Left lobe of liver (tissue), 2 donors: ENCODE measurements at places on chromosomes 1 and 21.
A peak's percentile ranks its signal among the peaks of the same experiment; 100 is the strongest.

DNA sequence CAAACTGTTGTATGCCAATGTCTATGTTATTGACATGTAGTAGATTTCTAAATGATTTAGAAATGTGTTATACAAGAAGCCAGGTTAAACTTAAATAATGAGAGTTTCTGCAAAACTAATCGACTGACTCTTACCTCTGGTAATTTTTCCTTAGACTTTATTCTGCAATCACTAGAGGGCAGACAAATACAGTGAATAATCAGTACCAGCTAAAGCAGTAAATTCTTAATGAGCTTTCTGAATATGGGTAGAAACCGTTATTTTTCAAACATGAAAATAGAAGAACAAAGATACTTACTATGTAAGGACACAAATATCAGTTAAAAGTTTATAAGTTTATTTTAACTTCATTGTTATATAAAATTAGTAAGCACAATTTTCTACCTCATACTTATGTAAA lies 97.9 kb upstream of the RGS1 start:
- DNase-seq, result no peak

GRCh38 chr1:1371364-1371745 lies 3.7 kb downstream of the AURKAIP1 start:
- no peak for DNase-seq

DNA sequence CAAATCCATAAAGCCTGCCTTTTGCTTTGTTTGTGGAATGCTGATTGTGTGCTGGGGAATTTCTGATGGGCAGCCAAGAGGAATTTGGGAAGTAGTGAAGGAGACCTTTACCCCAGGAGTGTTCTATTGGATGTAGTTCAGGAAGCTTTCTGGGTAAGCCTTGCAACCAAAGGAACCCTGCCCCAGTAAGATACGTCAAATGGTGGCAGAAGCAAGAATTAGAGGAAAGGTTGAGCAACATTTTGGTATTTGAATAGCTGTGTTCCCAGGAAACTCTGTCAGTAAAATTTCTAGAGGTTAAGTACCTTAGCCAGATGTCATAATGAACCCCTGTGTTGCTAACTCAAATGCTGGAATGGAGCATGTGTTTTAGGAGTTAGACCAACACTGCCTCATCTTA lies 6.4 kb downstream of the MGST3 start:
- DNase-seq, result peak; percentile 76

DNA sequence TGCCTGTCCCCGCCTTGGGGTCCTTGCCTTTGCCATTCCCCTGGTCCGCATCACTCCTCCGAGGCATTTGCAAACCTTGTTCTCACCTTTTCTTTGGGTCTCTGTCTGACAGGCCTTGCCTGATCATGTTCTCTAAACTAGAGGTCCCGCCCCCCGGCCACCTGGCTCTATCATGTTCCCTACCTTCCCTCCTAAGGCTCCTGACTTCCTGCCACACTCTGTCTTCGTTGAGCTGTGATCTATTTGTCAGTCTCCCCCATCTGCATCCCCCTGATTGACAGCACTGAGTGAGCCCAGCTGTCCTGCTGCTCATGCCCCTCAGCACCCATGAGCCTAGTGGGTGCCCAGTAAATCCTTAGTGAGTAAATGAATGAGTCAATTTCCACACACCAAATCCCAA lies 22.8 kb downstream of the ERG start:
- no peak for DNase-seq

- DNase-seq, result no peak
These were observed 9.4 kb downstream of the USP16 start for GRCh38 chr21:29033871-29034270.

DNA sequence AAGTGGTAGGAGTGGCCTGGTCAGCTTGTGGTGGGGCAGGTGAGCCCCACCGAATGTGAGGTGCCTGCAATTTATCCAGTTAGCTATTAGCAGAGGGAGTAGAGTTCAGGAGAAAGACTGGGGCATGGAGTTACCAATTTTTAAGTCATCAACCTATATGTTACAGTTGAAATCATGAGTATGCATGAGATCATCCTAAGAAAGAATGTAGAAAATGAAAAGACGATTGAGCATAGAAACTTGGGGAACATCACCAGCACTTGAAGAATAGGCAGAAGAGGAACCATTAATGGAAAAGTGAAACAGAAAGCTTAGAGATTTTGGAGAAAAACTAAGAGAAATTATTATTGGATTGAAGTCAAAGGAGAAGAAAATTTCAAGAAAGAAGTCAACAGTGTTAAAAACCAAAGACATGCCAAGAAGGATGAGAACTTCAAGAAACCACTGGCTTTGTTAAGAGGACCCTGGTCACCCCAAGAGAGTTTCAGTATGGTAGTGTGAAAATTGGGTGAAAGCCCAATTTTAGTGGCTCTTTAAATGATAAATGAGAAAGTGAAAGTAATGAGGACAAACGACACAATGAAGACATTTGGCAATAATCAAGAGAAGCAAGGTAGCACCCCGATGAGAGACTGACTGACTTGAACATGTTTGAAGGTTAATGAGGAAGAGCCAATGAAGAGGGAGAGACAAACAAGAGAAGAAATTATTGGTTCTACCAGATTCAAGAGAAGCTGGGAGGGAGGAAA lies 36.7 kb downstream of the DNASE2B start:
- no peak for DNase-seq

- no peak for DNase-seq
These were observed 99.0 kb upstream of the RUNX3 start for GRCh38 chr1:25028907-25029599.

- DNase-seq, result no peak
These were observed 13.1 kb upstream of the STRIP1 start for GRCh38 chr1:110021285-110021684.

DNA sequence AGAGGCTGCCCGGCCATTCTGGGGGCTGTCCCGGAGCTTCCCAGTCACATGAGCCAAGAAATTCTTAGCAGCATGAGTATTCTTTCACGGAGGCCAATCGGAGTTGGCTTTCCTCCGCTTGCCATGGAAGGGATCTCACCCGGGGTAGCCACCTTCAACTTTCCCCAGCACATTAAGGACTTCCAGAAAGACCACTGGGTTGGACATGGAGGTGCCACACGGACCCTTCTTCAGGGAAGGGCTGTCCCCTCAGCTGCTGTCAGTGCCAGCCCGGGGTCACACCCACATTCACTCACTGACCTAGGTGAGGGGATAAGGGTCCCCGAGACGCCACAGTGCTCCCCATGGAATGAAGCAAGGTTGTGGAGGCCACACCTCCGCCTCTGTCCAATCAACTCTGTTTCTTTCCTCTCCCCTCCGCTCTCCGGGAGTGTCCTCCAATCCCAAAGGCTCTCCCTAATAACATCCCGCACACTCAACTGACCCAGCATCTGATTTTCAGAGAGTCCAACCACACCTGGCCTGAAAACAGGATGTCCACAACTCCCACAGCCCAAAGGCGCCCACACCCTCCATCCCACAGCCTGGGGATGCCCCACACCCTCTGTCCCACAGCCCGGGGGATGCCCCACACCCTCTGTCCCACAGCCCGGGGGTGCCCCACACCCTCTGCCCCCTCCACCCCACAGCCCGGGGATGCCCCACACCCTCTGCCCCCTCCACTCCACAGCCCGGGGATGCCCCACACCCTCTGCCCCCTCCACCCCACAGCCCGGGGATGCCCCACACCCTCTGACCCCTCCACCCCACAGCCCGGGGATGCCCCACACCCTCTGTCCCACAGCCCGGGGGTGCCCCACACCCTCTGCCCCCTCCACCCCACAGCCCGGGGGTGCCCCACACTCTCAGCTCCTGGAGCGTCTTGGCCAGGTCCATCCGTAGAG lies 19.4 kb downstream of the RSPH1 start:
- peak; percentile 32 for DNase-seq

GRCh38 chr1:237509748-237510147 lies 381.0 kb downstream of the ZP4 start:
- DNase-seq, result no peak

- DNase-seq, result no peak
These were observed 61.6 kb downstream of the NME7 start for GRCh38 chr1:169305948-169306347.

DNA sequence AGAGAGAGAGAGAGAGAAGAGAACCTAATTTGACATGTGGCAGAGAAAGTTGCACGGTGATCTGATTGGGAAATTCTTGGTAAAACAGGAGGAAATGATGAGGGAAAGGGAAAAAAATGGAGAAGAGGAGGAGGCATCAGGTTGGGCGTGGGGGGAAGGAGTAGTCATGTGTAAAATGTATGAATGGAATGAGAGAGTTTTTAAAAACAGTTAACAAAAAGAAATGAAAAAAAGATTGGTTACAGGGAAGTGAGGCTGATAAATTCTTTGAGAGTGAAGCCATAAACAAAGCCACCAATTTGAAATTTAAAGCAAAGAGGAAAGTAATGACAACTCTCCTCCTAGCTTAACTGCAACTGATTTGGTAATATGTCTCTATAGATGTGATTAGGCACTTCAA lies 409.2 kb downstream of the USH2A start:
- DNase-seq, result no peak

- DNase-seq, result no peak
These were observed 15.0 kb upstream of the FAAP20 start for GRCh38 chr1:2209400-2210083.

- no peak for DNase-seq
These were observed at the start of gene AK5 for GRCh38 chr1:77281491-77282186. Gene AK5 (plus strand): TSS chr1:77282019. CDS start chr1:77282314, 295 bp downstream.

- no peak for DNase-seq
These were observed 2.4 kb upstream of the ELF3 start for GRCh38 chr1:202007805-202008489.

- no peak for DNase-seq
These were observed 98.9 kb downstream of the LYST start for GRCh38 chr1:235767795-235768194.

DNA sequence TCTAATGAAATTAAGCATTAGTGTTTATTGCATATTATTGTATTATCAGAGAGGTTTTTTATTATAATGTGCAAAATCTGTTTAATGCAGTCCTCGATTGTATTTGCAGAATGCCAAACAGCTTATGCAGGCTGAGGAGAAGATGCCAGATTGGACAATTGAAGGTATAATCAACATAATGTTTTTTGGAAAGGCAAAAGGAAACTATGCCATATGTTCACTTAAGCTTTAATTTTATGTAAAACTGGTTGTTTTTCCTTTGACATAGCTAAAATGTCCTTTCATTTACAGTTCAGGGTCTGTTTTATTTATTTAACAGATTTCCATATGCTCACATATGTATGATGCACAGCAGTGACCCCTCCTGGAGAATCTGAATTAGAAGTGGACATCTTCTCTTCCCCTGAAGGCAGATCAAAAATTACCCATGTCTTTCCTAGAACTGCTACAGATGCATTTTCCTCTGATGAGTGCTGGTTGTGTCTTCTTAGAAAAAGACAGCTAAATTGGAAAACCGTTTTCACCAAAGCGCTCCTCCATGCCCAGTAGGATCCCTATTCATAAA lies 143.5 kb upstream of the USH2A start:
- no peak for DNase-seq
